ENCODE measurements at places on chromosomes 5 and 9. TPM values are rescaled to one million over a fixed set of nuclear protein-coding genes. Genes with fewer than 3 reads are reported as not detected.

The SAPCD2 gene
- total RNA-seq: 23.9 TPM

The SPAG8 gene
- 0.56 TPM for total RNA-seq

The EIF4E1B gene
- not detected for total RNA-seq

The DMRT2 gene
- total RNA-seq: not detected

The MCIDAS gene
- total RNA-seq: 1.8 TPM

The FIBCD1 gene
- total RNA-seq: 19.2 TPM

The PCDHGB6 gene
- total RNA-seq: 0.13 TPM

The LMNB1 gene
- total RNA-seq: 55.3 TPM

Measured in A549 treated with Mapracorat at 1 μM for 4 hours (cell line).